ENCODE measurements at places on chromosomes 12 and 14.

DNA sequence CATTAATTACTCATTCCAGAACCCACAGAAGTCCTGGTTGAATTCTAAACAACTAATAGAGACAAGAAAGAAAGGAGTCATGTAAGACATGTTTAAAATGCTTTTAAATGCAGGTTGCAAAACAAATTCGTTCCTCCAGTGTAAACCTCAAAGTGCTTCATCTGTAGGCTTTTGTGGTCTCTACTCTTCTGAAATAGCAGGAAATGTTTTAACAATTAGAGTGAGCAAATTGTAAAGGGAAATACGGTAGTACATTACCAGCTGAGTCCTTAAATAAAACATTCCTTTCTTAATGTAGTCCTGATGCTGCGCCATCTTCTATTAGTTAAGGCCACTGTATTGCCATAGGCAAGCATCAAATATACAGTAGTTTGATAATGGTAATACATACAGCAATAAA lies 1934.2 kb upstream of the SEL1L start:
- DNase-seq = no peak

- DNase-seq = no peak
Measured at GRCh38 chr14:104399432-104400155, 180.0 kb upstream of the C14orf180 start.

GRCh38 chr12:65642061-65642661 lies 182.1 kb upstream of the HMGA2 start:
- no peak for DNase-seq

- DNase-seq = peak; percentile 81
Measured at GRCh38 chr14:101876555-101876938, 87.8 kb upstream of the DYNC1H1 start.

DNA sequence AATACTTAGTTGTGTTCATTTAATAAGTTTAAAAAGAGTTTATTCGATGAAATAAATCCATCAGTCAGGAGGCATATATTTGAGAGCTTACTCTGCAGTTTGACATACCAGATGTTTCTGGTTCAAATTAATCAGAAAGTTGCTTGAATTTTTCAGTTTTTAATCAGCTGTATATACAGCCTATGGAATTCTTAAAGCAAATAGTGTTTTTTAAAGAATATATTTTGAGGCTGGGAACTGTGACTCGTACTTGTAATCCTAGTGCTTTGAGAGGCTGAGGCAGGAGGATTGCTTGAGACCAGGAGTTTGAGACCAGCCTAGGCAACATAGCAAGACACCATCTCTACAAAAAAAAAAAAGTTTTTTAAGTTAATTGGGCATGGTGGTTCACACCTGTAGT lies 112.1 kb downstream of the MON2 start:
- DNase-seq = no peak

DNA sequence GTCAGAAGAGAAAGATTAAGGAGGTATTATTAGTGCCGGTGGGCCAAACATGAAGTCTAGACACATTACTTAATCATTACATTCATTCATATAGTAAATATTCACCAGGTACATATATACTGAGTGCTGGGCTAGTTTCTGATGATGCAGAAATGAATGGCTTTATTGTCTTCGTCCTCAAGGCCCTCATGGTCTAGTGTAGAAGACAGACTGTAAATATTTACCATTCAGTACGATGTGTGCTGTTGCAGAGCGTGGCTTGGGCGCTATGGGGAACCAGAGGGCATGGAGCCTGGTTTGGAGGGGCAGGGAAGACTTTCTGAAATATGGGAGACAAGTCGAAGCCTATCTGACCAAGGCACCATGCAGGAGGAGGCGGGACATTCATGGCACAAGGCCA lies 37.0 kb upstream of the TCL1B start:
- no peak for DNase-seq

DNA sequence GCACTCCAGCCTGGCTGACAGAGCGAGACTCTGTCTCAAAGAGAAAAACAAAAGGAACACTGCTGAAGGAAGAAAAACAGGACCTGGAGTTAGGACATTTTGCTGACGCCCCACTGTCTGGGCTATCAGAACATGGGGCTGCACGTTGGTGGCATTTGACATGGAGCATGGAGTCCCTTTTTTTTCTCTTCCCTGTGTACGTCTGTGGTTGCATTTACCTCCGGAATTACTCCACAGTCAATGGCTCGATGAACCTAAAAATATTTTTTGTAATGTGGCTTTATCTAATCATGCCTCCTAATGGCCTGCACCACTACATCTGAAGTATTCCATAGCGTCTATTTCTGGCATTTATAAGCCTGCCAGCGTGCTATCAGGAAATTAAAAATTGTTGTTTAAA lies 30.7 kb downstream of the TESC start:
- DNase-seq = no peak

DNA sequence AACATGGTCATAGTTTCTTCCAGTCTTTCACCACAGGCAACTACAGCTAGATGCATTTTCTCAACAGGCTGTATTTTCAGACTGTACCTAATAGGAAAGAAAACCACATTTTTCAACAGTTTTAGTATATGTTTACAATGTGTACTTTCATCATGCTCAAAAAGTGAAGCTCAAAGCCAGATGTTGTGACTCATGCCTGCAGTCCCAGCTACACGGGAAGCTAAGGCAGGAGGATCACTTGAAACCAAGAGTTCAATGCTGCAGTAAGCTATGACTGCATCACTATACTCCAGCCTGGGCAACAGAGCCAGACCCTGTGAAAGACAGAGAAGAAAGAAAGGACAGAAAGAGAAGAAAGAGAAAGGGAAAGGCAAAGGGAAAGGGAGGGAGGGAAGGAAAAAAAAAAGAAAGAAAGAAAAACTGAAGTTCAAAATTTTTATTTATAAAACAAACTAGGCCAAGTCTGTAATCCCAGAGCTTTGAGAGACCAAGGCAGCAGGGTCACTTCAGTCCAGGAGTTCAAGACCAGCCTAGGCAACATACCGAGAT lies 25.5 kb downstream of the GXYLT1 start:
- DNase-seq = no peak

GRCh38 chr12:62632411-62632918 lies 165.8 kb downstream of the MON2 start:
- DNase-seq = no peak

Data from stimulated activated CD4-positive, alpha-beta T cell treated with anti-CD3 and anti-CD28 coated beads, Interleukin-4, amount 100 ng/mL, for 24 hours (primary cell).